Activated effector memory CD4-positive, alpha-beta T cell treated with Interleukin-2 at 50 U/mL for 16 hours (primary cell): ENCODE measurements at places on chromosomes 13 and 19.

DNA sequence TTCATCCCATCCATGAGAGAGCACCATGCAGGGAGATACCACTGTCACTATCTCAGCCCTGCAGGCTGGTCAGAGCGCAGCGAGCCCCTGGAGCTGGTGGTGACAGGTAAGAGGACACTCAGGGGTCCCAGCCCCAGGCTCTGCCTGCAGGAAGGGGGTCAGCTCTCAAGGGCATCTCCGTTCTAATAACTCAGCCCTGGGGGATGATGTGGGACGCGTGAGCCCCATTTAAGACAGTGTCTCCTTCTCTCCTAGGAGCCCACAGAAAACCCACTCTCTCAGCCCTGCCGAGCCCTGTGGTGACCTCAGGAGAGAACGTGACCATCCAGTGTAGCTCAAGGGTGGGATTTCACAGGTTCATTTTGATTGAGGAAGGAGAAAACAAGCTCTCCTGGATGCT lies 15.5 kb upstream of the KIR3DL3 start:
- DNase-seq, result no peak

- no peak for DNase-seq
Measured at GRCh38 chr19:32543115-32543900, 37.7 kb upstream of the PDCD5 start.

GRCh38 chr19:18297308-18297707 lies 15.9 kb upstream of the JUND start:
- no peak for DNase-seq

- DNase-seq, result no peak
Measured at GRCh38 chr13:99722338-99722818, 221.1 kb downstream of the TM9SF2 start.

DNA sequence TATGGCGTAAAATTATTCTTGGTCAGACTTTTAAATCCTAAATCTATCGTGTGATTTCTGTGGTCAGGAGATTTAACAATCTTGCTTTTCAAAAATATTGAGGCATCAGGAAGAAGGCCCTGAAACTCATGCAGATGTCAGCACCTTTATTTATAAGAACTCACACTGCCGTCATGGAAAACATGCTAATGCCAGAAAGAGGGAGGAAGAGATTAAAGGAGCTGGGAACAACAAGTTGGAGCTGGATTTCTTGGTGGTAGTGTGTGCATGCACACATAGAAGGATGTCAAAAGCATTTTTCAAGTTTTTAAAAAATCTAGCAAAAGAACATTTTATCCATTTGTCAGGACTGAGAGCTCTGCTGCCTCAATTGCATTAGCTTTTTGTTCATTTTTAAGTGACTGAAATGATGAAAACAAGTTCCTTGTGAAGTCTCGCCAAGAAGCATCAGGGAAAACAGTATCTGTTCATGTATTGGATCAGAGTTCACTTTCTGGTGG lies 342.5 kb downstream of the SPRY2 start:
- no peak for DNase-seq

DNA sequence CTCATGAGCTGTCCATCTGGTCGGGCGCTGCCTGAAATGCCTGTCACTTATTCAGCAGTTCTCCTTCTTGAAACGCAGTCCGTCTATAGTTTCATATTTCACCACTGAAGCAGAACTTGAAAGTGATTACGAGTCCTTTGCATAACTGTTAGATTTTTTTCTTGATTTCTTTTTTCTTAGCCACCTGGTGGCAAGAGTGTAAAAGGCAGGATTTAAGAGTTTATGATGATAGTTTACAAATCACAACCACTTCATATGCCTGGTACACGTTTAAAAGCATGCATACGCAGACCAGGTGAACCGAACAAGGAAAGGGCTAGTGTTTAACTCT lies 45.8 kb downstream of the GGACT start:
- DNase-seq, result no peak

DNA sequence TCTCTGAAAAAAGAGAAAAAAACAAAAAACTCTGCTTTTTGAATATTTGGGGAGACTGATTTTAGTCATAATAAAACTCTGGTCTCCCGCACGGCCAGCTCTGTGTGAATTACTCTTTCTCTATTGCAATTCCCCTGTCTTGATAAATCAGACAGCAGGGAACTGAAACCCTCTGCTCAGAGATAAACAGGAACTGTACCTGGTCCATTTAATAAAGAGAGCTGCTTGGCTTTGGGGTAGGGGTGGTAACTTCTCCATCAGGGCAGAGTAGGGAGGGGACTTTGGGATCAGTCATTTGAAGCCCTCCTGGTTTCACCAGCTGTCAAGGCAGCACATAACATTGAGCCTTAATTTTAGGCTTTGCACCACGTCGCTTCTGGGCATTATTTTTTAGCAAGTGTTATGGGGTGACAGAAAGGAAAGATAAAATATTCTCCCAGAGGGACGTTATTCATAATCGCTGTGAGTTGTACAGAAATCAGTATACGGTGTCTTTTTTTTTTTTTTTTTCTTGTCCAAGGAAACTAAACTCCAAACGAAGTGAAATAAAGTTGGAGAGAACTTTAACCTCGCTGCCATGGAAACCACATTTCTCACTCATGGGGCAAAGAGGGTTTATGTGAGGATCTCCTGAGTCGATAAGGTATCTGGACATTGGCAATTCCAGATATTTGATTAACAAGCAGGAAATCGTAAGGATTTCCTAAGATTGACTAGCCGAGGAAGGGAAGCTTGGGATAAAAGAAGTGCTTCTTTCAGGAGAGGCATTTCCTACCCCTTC lies 99.0 kb upstream of the MRI1 start:
- DNase-seq, result no peak

GRCh38 chr19:35718345-35719041 lies 690 bp downstream of the KMT2B start:
- peak; percentile 35 for DNase-seq

GRCh38 chr13:90872491-90873025 lies 474.9 kb upstream of the MIR17HG start:
- no peak for DNase-seq

- DNase-seq, result no peak
Measured at GRCh38 chr13:104106705-104107393, 1040.6 kb upstream of the SLC10A2 start.

- no peak for DNase-seq
Measured at GRCh38 chr13:71858647-71859046, 8.4 kb downstream of the DACH1 start.

DNA sequence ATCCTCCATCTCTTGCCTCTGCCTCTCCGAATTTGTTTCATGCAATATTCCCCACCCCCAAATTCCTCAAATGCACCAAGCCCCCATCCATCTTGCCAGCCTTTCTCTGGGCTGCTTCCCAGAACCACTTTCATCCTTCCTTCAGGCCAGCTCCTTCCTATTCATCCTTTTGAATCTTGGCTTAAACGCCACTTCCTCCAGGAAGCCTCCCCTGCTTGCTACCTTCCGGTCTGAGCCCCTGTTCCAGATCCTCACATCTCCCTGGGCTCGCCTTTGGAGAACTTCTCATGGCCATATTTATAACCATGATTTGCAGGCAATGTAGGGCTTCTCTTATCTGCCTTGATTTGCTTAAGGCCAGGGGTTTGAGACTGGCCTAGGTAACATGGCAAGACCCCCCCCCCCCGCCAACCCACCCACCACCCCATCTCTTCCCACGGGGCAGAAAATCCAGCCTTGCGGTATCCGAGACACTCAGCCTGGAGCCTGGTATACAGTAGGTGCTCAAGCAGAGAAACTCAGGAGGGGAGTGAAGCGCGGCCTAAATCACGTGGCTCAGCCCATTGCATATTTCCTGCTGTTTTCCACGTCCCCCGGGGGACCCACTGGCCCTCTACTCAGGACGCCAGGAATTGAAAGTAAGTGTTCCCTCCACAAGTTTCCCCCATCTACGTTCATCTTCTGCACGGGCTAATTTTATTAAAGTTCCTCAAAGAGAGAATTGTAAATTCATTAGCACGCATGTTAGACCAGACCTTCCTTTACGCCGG lies 151.9 kb downstream of the PTPRS start:
- DNase-seq, result no peak

GRCh38 chr13:95279016-95279415 lies 22.2 kb downstream of the ABCC4 start:
- no peak for DNase-seq

- no peak for DNase-seq
Measured at GRCh38 chr13:97067017-97067895, 73.0 kb upstream of the OXGR1 start.

DNA sequence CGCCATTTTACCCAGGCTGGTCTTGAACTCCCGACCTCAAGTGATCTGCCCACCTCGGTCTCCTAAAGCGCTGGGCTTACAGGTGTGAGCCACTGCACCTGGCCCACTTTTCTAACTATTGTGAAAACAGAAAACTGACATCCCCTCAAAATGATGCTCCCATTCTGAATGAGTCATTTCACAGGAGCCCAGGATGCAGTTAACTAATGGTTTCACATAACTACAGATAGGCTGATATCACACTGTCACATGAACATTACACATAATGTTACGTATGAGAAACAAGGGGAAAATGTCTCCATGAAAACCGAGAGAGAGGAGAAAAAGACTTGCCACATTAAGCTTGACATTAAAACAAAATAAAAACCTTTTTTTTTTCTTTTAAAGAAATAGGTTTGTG lies 37.5 kb downstream of the N4BP2L2 start:
- DNase-seq, result no peak

- DNase-seq, result no peak
Measured at GRCh38 chr13:30752201-30752797, 17.0 kb downstream of the ALOX5AP start.

DNA sequence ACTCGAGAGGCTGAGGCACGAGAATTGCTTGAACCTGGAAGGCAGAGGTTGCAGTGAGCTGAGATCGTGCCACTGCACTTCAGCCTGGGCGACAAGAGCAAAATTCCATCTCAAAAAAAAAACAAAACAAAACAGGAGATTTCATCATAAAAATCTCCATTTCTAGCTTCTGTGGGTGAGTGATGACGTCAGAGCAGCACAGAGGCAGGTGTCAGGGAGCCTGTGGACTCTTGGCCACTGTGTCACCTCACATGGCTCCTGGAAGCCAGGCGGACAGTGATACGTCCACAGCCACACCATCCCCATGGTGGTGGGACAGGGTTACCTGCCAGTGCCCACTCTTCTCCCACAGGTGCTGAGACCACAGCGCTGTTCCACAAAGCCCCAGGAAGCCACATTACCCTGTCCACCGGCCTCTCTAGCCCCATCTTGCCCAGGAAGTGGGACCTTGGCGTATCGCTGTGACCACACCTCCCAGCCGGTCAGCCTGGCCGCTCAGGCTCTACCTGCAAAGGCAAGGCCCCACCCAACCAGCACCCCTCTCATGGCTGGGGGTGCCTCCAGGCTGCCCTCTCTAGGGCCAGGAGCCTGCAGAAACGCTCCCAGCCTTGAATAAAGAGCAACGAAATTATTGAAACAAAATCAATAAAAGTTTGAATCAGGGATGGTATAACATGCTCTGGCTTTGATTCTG lies 2.5 kb upstream of the FXYD3 start:
- no peak for DNase-seq

DNA sequence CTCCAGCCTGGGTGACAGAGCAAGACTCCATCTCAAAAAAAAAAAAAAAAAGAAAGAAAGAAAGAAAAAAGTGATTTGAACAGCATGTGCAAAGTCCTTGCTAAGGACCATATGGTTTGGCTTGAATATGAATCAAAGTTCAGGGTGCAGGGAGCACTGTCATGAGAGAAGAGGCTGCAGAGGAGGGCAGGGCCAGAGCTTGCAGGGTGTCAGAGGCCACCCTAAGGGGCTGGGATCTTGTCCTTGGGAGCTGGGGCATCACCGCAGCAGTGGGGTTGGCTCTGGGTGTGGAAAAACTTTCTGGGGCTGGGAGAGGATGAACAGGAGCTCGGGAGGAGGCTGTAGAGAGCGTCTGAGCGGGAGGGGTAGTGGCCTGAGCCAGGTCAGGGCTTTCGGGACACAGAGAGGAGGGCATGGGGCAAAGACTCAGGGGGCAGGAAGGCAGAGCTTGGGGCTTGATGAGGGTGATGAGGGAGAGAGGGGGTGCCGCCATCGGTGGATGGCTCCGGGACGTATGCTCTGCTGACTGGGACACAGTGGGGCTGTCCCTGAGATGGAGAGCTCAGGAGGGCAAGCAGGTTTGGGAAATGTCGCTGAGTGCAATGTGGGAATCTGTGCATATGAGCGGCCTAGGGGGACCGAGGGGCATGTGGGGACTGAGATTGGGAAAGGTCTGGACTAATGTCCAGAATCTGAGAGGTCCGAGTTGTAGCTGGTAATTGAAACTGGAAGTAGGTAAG lies 3.0 kb downstream of the TRPM4 start:
- DNase-seq, result no peak

- DNase-seq, result no peak
Measured at GRCh38 chr19:52945652-52946321, 16.9 kb downstream of the ZNF816 start.

- no peak for DNase-seq
Measured at GRCh38 chr13:51681037-51681678, 96.9 kb downstream of the WDFY2 start.

GRCh38 chr19:7862413-7862951 lies 11.7 kb downstream of the PRR36 start:
- peak; percentile 58 for DNase-seq

- DNase-seq, result no peak
Measured at GRCh38 chr13:111187960-111188541, 72.9 kb downstream of the ARHGEF7 start.

DNA sequence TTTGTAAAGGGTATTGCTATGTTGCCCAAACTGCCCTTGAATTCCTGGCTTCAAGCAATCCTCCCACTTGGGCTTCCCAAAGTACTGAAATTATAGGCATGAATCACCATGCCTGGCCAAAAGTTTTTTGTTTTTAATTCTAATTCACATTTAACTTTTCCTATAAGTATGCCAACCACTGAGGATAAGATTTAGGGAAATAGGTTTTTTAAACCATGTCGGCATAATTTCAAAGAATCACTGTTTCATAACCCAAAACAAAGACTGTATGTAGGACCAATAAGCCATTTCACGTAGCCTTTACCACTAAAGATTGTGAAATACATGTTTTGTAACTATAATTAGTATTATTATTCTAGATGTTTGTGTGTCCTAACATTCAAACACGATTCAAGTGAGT lies 8.2 kb downstream of the ZDHHC20 start:
- no peak for DNase-seq

- no peak for DNase-seq
Measured at GRCh38 chr13:38204556-38204955, 145.1 kb upstream of the UFM1 start.

- no peak for DNase-seq
Measured at GRCh38 chr19:9945319-9945966, 9.1 kb upstream of the OLFM2 start.

GRCh38 chr19:39469036-39469435 lies 11.6 kb upstream of the TIMM50 start:
- no peak for DNase-seq

- DNase-seq, result no peak
Measured at GRCh38 chr13:71864986-71865873, 1.8 kb downstream of the DACH1 start.
